ENCODE measurements at places on chromosomes 12 and 14.

DNA sequence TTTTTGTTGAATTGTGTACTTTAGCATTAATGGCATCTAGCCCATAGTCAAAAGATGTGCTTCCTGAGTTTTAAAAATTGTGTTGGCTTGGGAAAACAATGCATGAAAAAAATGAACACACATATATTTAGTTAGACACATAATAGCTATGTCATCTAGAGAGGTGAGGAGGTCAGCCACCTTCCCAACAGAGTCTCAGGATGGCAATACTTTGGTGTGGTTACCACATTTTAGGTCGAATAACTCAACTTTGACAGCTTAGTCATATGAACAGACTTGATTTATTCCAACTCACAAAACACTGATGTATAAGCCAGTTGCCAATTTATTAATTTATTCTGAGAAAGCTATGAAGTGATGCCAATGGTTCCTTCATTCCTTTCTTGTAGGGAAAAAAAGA lies 114.0 kb downstream of the ETNK1 start:
- DNase-seq, result no peak

DNA sequence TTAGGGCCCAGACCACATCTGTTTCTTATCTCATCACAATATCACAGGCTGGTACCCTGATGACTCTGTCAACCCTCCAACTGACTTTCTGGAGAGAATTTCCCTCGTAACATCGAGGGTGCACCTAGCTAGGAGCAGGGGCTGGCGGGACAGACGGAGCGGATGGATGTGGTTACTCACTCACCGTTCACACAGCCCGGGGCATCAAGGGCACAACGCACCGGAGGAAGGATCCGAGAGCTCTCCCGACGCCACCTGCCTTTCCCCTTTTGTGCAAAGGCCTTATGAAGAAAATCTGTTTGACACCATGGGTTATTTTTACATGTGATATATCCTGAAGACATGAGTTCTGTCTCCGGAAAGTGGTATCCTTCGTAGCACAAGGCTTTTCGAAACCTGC lies 31.4 kb downstream of the SLC15A4 start:
- DNase-seq, result no peak

GRCh38 chr14:71932229-71932981 lies at the start of gene RGS6:
RGS6 (plus strand) TSS chr14:71932429.
- no peak for DNase-seq

DNA sequence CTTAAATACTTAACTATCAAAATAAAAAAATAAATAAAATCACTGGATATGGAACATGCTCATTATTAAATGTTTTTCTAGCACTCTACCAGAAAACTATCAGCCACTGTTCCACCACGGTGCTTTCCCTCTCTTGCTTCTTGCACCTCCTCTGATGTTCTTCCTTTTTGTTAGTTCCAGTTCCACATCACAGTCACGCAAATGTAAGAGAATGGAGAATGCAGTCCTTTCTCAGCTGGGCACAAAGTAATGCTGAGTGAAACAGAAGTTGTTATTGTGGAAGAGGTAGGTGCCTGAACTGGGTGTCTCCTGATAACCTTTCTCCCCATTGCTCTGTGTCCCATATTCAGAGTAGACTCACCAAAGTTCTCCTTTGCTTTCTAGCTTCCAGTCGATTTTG lies 1116.9 kb upstream of the TMEM132C start:
- no peak for DNase-seq

DNA sequence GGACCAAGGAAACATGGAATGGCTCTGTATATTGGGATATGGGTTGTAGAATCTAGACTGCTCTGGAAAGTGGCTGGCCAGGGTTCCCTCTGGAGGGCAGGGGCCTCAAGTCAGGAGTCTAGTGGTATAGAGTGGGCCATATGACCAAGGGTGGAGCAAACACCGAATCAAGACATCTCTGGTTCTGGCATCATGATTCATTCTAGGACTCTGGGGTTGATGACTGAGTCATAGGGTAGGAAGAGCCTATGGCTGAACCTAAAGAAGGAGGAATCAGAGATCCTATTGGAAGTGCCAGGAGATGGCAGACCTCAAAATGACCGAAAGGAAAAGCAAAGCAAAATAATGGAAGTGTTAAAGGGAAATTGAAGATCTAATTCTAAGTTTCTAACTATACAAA lies 356.4 kb upstream of the PRICKLE1 start:
- DNase-seq, result no peak

- no peak for DNase-seq
Measured at GRCh38 chr12:52788192-52788875, 7.6 kb downstream of the KRT3 start.

DNA sequence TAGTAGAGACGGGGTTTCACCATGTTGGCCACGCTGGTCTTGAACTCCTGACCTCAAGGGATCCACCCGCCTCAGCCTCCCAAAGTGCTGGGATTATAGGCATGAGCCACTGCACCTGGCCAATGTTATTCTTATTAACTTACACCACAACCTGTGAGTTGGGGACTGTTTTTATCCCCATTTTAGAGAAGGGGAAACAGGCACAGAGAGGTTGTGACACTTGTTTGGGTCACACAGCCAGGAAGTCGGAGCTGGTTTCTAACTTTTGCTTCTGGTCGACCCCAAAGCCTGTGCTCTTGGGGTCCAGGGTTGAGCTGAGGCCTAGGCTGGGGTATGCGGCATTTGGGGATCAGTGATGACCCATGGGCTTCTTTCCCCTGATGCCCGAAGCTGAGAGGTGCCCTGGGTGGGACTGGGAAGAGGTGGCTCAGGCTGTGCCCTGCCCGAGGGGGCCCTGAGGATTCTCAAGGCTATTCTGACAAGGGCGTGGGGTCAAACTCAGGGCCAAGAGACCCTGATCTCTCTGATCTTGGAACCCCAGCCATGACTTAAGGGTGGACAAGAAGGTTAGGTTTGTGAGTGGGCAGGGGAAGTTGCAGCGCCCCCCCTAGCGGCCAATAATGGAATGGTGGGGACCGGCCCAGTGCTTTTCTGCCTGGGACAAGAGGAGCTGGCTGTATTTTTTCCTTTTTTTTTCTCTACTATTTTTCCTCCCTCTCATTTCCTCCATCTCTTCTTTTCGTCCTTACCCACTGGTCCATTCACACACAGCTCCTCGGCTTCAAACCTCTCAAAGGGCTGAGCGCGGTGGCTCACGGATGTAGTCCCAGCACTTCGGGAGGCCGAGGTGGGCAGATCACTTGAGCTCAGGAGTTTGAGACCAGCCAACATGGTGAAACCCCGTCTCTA lies 3.0 kb downstream of the SDSL start:
- DNase-seq, result no peak

- peak; percentile 91 for DNase-seq
Measured at GRCh38 chr12:89384050-89384758, 31.9 kb upstream of the DUSP6 start.

- no peak for DNase-seq
Measured at GRCh38 chr12:47361389-47362021, 281.7 kb upstream of the AMIGO2 start.

DNA sequence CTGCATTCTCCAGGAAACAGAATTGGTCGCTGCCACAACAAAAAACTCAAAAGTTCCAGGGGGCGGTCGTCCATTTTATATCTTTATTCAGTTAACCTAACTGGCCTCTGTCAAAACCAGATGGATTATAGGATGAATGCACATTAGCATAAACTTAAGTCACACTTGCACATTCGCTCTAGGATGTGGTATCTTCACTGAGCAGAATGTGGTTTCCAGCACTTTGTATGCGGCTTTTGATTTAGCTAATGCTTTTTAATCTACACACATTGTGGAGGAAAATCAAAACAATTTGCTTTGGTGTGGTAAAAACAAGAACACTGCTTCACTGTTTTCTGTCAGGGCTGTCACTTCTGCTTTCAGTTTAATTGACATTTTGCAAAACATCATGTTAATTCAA lies 4.5 kb downstream of the TAS2R50 start:
- DNase-seq, result no peak

GRCh38 chr14:82046512-82047226 lies 513.0 kb upstream of the SEL1L start:
- DNase-seq, result no peak

DNA sequence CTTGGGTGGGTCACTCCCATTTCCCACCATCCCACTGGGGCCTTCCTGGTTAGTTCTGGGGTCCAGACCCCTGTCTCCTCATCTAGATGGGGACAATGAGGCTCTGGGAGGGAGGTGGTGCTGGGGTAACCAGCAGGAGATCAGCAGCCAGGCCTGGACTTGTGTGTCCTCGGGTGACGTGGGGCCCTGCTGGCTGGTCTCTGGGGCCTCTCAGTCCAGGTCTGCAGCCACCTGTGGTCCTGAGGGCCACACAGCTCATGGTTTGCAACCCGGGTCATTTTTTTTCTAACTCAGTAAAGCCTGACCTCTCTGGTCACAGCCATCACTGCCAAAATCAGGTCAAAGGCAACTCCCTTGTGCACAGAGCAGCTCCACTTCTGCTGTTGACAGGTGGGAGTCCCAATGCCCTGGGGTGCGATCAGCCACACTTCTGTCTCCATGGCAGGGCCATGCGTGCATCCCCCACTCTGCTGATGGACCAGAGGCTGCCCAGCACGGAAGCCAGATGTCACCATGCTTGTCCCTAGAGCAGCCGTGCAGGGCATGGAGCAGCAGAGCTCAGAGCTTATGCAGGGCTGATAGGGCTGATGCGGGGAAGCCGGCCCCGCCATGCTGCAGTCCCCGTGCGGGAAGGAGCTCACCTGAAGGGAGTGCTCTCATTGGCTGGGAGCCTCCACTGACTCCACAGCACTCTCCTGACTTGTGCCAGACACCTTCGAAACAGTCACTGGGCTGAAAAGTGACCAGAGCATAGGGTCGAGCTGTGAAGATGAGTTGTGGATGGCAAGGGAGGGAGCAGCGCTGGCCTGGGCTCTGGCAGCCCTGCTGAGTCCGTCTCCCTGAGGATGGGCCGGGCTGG lies 250.9 kb downstream of the ADGRD1 start:
- no peak for DNase-seq

- no peak for DNase-seq
Measured at GRCh38 chr12:118827606-118828005, 153.7 kb upstream of the SRRM4 start.

DNA sequence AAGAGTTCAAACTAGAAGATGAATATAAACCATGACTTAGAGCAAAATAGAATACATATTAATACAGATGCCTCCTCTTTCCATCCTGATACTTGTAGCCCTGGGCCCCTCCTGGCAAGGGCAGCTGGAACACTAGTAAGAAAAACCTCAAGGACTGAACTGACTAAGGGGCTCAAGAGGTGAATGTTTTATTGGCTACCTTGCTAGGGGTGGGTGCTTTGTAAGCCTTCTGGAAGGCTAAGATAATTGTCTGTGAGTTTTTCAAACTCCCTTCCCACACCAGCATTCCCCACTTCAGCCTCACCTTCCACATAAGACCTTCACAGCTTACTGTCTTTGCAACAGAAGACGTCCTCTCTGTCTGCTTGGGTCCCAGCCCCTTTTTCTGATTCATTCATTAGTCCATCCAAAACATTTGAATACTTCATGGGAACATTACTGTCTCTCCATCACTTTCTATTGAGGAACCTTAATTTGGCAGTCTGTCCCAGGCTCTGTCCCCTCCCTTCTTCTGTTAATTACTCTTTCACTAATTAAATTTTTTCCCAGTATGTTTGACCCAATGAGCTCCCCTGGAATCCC lies 1.1 kb upstream of the MARCHF9 start:
- DNase-seq, result no peak

DNA sequence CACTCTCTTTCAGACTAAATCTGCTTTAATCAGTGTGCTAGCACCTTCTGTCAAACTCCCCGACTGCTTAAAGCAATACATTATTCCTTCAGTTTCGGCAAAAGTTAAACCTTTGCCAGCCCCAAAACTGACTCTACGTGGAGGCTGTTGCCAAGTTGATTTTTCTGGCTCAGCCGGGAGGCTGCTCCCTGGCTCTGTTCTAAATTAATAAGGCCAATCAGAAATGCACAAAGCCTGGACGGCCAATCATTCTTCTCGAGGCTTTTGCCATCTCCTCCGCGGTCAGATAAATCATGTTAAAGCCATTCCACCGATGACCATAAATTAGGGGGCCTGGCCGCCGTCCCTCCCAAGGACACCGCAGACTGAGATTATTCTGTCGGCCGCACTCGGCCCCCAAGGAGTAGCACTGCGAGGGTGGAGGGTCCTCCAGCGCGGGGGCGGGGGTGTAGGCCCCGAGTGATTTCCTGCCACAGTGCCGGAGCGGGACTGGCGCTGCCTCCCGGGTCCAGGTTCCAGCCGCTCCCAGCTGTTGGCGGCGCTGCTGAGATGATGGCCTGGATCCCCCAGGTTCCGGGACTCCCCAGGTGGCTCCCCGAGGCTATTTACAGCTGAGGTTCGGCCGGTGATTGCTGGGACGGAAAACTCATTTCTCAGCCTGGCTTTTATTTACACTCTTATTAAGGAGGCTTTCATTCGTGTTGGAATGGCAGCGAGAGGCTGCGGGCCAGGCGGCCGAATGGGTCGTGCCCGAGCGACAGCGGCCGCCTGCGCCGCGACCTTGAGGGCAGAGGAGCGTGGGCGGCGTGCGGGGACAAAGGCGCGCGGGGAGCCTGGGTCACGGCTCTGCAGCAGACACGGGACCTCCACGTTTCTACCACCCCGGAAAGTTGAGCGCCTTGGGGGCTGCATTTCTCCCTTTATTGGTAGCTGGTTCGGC lies 165.1 kb downstream of the MON2 start:
- DNase-seq, result peak; percentile 66

- peak; percentile 36 for DNase-seq
Measured at GRCh38 chr12:40010899-40011774, 94.7 kb downstream of the SLC2A13 start.

- no peak for DNase-seq
Measured at GRCh38 chr12:95701275-95701674, 89.3 kb downstream of the NTN4 start.

- DNase-seq, result peak; percentile 20
Measured at GRCh38 chr12:115023279-115024265, 339.6 kb upstream of the TBX3 start.

DNA sequence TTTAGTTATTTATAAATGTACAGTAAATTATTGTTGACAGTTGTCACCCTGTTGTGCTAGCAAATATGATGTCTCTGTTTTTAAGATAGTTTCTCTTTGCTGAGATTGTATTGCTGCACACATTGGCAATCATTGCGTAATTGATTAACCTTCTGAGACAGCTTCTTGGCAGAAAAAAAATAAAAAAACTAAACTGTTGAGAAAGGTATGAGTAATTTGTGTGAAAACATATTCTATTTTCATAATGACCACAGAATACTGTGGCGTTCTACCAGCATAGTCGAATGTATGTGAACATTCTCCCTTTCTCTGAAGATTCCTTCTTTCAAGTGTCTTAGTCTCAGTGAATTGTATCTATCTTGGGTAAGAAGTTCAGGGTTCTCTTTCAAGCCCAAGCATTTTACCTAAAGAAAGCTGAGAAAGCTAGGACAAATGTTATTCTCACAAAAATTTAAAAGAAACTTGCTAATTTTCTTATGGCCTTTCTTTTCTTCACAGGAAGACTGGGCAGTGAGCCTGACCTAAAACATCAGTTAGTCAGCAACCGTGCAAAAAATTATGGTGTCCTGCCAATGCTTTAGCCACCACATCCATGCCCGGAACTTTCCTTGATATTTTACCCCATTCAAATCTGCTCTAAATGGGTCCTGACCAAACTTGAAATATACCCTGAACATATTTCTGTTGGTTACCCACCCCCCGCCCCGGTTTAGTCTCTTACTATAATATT lies 69.0 kb upstream of the REP15 start:
- peak; percentile 60 for DNase-seq

GRCh38 chr12:86044396-86044795 lies 170.3 kb downstream of the NTS start:
- DNase-seq, result no peak

GRCh38 chr14:96588410-96589257 lies 86.5 kb downstream of the PAPOLA start:
- no peak for DNase-seq

- DNase-seq, result no peak
Measured at GRCh38 chr12:51533799-51534198, 57.2 kb upstream of the SCN8A start.
